ENCODE measurements at places on chromosomes 11 and 22.
A peak's percentile ranks its signal among the peaks of the same experiment; 100 is the strongest.

GRCh38 chr11:60910711-60911380 lies 3.1 kb upstream of the TMEM109 start:
- DNase-seq: no peak

GRCh38 chr11:74677131-74677530 lies 54.1 kb downstream of the CHRDL2 start:
- peak; percentile 62 for DNase-seq

- peak; percentile 47 for DNase-seq
Observed at GRCh38 chr11:723120-723883, 17.3 kb downstream of the EPS8L2 start.

GRCh38 chr22:18111759-18112330 lies 1.2 kb downstream of the TUBA8 start:
- DNase-seq: no peak

GRCh38 chr22:20061481-20061861 lies 18.6 kb upstream of the DGCR8 start:
- no peak for DNase-seq

GRCh38 chr11:111541254-111542061 lies 938 bp downstream of the LAYN start:
- peak; percentile 86 for DNase-seq

GRCh38 chr22:31497148-31497938 lies 1.0 kb downstream of the SFI1 start:
- no peak for DNase-seq

GRCh38 chr22:32725369-32725988 lies 76.0 kb upstream of the TIMP3 start:
- no peak for DNase-seq

GRCh38 chr11:68996376-68997123 lies 15.8 kb upstream of the MRGPRD start:
- peak; percentile 12 for DNase-seq

DNA sequence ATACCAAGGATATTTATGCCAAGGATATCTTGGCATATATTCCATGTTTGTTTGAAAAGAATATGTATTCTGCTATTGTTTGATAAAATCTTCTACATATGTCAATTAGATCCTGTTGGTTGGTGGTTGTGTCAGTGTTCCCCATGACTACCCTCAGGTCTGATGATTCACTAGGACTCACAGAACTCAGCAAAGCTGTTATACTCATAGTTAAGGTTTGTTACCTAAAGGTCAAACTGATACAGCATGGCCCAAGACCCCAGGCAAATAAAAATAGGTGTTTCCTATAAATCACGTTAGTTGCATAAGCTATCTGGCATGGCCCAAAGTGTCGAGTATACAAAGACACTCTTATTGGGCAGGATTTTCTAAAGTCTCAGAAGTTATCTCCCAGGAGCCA lies 30.2 kb upstream of the B3GNT6 start:
- DNase-seq: no peak

GRCh38 chr11:44957040-44957515 lies 6.4 kb upstream of the TP53I11 start:
- no peak for DNase-seq

DNA sequence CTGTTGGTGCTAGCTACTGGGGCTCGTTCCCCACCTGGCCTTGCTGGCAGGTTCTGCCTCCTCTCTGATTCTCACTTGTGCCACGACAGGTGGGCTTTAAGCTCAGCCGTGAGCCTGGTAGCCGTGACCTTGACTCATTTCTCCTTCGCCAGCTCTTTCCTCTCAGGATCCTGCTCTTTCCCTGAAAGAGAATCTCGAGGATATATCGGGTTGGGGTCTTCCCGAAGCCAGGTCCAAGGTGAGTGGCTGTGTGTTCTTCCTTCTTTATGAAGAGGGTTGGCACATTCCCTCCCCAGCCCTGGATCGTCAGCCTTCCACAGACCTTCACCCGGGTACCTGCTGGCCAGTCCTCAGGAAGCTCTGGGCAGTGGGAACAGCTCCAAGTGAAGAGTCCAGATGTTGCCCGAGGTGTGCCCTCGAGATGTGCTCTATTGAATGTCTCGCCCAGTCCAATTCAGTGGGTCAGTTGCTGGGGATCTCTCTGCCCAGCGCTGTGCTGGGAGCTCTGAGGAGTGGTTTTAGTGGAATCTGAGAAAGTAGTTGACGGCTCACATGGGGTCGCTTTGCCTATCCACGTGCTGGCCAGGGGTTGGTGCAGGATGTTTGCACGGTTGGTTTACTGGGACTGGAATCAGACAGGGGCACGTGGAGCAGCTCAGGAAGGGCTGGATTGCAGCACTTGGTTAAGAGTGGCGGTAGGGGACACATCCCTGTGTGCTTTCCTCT lies 1.4 kb downstream of the ZNF74 start:
- no peak for DNase-seq

DNA sequence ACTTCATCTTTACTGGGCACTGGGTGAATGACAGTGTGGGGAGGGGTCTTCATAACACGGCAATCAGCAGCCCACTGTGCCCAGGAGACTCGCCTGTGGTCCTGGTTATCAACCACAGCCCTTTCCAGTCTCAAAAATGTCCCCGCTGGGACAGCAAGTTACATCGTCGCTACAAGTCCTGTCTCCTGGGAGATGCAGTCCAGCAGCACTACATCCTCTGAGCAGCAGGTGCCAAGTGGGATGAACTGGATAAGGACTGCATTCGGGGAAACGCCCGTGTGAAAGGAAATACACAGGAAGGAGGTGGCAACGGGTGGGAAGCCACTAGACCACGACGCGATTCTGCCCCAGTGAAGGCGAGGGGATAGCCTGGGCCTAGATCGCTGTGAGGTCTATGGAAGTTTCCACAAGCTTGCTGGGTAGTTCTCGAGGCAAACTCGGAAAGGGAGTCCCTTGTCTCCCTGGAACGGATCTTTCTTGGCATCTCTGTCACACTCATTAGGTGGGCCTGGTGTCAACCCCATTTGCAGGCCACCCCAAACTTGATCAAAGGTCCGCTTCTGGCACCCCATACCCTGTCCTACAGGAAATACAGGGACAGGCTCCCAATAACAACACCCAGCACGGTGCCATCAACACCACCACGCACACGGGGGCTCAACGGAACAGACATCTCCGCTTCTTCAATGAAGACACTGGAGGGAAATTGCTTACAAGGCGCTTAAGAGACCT lies 4.4 kb downstream of the ASCL2 start:
- no peak for DNase-seq

DNA sequence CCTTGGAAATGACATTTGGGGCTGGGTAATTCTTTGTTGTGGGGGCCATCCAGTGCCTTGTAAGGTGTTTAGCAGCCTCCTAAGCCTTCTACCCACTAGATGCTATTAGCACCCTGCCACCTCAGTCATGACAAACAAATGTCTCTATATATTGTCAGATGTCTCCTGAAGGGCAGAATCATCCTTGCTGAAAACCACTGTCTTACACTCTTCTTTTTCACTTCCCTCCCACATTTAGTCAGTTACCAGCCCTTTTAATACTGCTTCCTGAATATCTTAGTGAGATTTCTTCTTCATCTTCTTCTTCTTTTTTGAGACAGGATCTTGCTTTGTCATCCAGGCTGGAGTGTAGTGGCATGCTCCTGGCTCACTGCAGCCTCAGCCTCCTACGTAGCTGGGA lies 33.1 kb downstream of the TNRC6B start:
- DNase-seq: no peak

DNA sequence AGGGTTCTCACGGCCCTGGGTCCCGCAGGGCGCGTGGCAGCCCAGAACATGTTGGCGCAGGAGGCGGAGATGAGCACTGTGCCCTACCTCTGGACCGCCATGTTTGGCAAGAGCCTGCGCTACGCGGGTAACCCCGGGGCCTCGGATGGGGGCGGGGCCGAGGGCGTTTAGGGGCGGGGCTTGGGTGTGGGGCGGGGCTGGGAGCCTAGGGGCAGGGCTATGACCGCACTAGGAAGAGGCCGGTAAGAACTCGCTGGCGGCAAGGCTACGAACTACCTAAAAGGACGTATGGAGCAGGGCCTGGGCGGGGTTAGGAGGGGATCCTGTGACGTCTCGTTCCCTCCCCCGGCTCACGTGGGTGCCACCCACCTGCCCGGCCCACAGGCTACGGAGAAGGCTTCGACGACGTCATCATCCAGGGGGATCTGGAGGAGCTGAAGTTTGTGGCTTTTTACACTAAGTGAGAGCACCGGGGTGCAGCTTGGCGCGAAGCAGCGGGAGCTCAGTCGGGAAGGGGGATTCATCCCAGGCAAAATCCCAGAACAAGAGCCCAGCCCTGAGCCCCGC lies 2.8 kb upstream of the LZTR1 start:
- DNase-seq: peak; percentile 64

- DNase-seq: no peak
Observed at GRCh38 chr11:113529606-113530005, 54.4 kb upstream of the DRD2 start.

GRCh38 chr11:31493235-31493634 lies 16.2 kb downstream of the IMMP1L start:
- DNase-seq: no peak

DNA sequence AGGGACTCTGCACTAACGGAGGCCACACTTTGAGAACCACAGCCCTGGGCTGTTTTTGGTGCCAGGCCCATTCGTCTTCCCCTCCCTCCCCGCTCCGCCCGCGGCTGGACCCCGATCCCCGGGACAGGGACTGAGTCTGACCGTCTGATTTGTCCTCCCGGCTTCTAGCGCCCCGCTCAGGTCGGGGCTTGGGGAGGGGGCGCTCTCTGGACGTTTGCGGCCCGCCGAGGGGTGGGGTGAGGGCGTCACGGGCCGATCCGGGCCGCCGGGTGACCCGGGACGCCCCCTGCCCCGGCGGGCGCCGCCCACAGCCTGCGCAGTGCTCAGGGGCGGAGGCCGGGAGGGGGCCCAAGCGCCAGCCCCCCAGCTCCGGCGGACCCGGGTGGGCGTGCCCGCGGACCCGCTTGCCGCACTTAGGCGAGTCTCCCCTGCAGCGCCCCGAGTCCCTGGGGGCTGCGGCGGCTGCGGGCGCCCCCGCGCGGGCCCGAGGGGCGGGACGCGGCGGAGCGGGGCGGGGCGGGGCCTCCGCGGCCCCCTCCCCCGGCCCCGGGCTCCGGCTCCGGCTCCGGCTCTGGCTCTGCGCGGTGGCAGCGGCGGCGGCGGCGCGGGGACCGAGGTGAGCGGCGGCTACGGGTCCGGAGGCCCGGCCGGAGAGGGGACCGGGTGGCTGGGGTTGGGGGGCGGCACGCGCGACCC lies 33.7 kb upstream of the PRR5 start:
- peak; percentile 73 for DNase-seq

- DNase-seq: no peak
Observed at GRCh38 chr22:30607939-30608338, 965 bp downstream of the TCN2 start.

DNA sequence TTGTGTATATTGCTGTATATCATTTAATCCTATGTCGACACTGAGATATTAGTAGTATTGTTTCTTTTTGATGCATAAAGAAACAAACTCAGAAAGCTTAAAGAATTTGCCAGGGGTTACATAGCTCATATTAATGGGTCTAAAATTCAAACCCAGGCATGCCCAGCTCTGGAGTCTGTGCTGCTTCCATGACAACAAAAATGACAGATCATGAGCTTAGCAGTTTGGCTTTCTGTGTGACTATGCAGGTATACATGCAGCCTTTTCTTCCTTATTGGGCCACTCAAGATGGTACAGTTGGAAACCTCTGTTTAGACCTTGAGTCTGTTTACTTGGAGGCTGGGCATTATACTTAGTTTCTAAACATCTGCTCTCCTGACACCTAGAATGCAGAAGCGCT lies 220.5 kb upstream of the TENM4 start:
- no peak for DNase-seq

DNA sequence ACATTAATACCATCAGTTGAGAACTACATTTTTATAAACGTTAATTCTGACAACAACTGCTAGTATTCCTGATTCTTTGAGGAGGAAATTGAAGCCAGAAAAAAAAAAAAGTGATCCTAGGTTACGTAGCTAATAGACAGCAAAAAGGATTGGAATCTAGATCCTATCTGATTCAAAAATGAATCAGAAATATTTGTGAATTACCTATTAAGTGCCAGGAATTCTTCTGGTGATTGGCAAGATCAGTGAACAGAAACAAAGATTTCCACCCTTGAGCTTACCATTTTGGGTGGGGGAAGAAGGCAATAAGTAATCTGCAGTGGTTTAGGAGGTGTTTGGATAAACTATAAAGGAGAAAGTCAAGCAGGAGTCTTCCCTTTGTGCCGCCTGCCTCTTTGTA lies 63.9 kb upstream of the LARGE1 start:
- DNase-seq: no peak

DNA sequence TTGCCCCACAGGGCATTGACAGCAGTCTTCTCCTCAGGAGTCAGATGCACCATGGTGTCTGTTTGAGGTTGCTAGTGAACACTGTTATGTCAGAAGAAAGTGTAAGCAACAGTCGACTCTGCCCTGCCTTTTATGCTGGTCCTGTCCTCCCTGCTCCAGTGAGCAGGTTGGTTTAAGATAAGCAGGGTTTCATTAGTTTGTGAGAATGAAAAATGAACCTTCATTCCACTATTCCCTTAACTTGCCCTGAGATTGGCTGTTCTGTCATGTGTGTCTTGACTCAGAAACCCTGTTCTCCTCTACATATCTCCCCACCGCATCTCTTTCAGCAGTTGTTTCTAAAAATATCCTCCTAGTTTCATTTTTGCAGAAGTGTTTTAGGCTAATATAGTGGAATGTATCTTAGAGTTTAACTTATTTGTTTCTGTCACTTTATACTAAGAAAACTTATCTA lies at the start of gene HBD:
TSS of gene HBD (minus strand) at position 103 of the 454 bp plus-strand sequence. CDS start at position 53, 50 bp downstream.
- no peak for DNase-seq

DNA sequence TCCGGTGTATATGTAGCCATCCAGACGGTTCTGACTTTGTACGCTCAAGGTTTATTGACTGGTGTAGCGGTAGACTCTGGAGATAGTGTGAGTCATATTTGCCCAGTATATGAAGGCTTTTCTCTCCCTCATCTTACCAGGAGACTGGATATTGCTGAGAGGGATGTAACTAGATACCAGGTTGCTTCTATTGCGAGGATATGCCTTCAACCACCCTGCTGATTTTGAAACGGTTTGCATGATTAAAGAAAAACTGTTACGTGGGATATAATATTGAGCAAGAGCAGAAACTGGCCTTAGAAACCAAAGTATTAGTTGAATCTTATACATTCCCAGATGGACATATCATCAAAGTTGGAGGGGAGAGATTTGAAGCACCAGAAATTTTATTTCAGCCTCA lies 84.3 kb downstream of the GGT1 start:
- DNase-seq: no peak

DNA sequence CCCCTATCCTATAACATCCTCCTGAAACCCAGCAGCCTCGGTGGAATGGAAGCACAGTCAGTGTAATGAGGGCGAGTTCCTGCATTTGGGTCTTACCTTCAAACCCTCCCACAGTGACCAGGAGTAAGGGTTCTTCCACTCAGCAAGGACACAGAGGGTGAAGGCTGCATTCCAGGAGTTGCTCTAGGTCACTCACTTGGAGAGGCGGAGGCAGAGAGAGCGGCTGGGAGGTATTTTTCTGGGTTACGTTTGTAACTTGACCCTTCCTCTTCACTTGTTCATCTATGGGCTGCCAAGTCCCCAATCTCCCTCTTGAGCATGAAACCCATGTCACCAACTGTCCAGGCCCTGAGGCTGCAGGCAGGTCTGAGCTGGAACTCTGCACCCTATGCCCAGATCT lies 36.8 kb upstream of the SHISAL1 start:
- DNase-seq: no peak

- DNase-seq: no peak
Observed at GRCh38 chr11:121557348-121557747, 104.6 kb upstream of the SORL1-AS1 start.

- DNase-seq: no peak
Observed at GRCh38 chr11:66106786-66107599, 36.9 kb downstream of the PACS1 start.
